ENCODE measurements at places on chromosomes 2 and 18. TPM values are rescaled to one million over a fixed set of nuclear protein-coding genes. Genes with fewer than 3 reads are reported as not detected.

DNA sequence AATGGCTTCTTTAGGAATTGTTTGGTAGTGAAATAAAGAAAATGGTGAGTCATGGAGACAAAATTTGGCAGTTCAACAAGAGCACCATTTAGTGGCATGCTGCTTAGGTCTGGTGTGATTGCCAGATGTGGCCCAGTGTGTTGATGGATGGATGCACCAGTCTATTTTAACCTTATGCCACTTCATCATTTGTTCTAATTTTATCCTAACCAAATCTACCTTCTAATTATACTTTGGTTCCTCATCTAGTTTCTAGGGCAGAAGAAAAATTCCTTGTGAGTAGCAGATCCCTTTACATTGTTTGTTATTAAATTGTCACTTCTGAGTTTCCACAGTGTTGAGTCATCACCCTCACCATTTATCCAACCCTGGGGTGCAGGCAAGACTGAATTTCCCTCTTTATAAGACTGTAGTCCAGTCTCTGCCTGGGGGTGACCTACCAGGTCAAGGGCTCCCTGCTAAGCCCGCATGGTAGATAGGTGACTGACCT is 32.5 kb downstream of the NABP1 start:
- H3K27ac ChIP-seq: no peak overlapping the region
- DNase-seq: no peak
- no peaks in the 10 kb centered on the region for H3K4me1 ChIP-seq
- H3K4me3 ChIP-seq: no peak overlapping the region

- H3K36me3 ChIP-seq: peaks cover 95% of the 10 kb centered on the region
- DNase-seq: no peak
- no peak overlapping the region for H3K4me3 ChIP-seq
- peaks cover 36% of the 10 kb centered on the region for H3K4me1 ChIP-seq
- no peaks in the 10 kb centered on the region for H3K27me3 ChIP-seq
Measured at GRCh38 chr2:218234521-218234920, 17.5 kb downstream of the ARPC2 start.

The AQP12B gene
- not detected for total RNA-seq

DNA sequence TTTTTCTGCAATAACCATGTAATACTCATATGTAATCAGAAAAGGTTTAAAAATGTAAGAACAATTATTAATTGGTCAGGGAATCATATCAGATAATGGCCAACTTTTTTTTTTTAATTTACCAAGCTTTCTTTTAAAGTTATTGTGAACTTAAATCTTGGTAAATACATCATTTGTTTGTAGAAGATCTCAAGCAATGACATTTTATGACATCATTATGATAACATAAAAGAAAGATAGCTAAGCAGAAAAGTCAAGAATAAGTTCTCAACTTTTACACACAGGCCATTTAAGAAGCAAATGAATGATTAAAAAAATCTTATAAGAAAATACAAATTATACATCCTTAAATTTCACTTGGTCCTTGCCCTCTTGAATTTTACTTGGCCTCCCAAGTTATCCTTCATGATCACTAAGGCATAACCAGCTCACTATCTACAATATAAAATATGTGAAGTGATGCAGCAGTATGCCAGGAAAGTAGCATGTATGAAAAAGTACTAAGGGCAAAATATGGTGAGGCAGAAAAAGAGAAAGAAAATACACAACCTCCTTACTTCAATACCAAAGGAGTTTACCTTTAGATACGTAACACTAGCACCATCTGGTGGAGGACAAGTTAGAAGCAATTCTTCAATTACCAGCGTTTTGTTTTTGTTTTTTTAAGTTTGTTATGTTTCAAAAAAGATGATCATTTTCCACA is 116.6 kb downstream of the SRBD1 start:
- DNase-seq: peak; percentile 37
- no peak overlapping the region for H3K27ac ChIP-seq
- H3K4me3 ChIP-seq: no peak overlapping the region
- no peaks in the 10 kb centered on the region for H3K27me3 ChIP-seq
- no peaks in the 10 kb centered on the region for H3K4me1 ChIP-seq

DNA sequence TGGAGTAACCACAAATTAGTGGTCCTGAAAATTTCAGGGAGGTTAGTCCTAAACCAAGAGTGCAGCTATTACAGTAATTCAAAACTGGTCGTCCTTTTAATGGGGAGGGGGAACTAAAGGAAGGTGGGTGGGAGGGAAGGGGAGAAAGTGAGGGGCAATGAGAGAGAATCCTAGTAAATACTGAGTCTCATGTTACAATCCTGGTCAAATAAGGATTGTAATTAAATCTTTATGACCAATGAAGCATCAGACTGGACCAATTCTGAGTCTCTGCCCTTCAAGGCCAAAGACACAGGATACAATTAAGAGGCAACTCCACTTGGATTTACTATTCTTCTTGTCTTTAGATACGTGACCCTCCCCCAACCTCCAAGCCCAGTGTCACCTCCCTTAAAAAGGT is 262.9 kb downstream of the BCL11A start:
- peaks cover 2% of the 10 kb centered on the region for H3K4me1 ChIP-seq
- no peak for DNase-seq
- H3K27ac ChIP-seq: no peak overlapping the region
- H3K27me3 ChIP-seq: no peaks in the 10 kb centered on the region
